GM19239 (cell line): ENCODE measurements at places on chromosomes 7 and 10.
A peak's percentile ranks its signal among the peaks of the same experiment; 100 is the strongest.

DNA sequence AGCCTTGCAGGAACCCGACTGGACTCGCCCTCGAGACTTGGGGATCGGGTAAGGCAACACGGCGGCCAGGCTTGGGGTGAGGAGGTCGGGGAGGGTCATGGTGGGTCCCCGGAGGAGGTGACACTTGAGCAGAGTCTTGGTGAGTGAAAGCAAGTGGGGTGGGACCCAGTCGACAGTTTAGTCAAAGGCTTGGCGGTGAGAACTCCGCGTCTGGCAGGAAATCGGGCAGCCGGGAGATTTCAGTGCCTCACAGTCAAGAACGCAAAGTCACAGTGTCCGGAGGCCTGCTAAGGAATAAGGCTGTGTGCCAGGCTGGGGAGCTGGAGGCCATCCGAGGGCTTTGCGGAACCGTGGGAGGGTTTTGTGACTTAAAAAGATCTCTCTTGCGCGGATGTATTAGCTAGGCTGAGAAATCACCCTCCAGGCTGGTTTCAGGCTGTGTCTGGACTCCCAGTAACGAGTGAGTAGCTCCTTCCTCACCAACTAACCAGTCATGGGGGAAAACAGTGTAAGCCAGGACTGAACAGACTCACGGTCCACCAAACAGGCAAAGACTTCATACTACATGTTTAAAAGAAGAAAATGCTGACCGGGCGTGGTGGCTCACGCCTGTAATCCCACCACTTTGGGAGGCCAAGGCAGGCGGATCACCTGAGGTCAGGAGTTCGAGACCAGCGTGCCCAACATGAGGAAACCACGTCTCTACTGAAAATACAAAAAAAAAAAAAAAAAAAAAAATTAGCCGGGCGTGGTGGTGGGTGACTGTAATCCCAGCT is 613 bp downstream of the AP5Z1 start:
- no peak for DNase-seq

DNA sequence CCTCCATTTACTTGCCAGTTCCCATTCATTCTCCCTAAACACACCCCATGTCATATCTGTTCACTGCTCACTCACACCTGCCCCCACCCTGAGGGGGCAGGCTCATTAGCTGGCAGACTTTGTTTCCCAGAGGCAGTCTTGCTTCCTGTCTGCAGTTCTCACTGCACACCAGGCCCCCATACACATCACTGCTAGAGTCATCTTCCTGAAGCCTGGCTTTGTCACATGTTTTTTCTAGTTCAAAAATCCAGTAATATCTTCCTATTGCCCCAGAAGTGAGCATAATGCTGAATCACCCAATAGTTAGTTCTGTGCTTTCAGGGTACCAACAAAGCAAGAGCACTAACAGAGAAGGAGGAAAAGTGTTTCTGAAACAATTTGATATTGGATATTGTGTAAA is 1.9 kb downstream of the LRRC72 start:
- DNase-seq = no peak

- DNase-seq = no peak
Observed at GRCh38 chr7:12674861-12675260, 12.6 kb upstream of the ARL4A start.

- DNase-seq = no peak
Observed at GRCh38 chr10:5458949-5459747, 40.2 kb downstream of the CALML5 start.

- peak; percentile 4 for DNase-seq
Observed at GRCh38 chr7:31633894-31634494, 53.0 kb upstream of the PPP1R17 start.

GRCh38 chr7:35988818-35989217 is 164.2 kb upstream of the EEPD1 start:
- DNase-seq = no peak

DNA sequence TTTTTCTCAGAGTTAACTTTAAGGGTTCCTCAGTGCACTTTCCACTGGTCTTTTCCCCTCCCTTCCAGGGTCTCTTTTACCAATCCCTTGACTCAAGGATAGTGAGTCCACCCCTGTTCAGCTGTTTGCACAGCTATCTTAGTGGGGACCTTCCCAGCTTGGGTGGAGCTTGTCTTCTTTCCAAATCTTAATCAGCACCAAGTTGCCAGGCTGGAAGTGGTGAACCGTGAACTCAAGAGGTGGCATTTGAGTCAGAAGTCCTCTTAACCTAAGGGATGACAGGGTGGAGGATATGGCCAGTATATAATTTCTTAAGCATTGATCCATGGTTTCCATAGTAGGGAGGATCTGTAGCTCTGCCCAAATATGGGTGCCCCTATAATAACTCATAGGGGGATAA is 25.0 kb downstream of the MAPK8 start:
- no peak for DNase-seq

DNA sequence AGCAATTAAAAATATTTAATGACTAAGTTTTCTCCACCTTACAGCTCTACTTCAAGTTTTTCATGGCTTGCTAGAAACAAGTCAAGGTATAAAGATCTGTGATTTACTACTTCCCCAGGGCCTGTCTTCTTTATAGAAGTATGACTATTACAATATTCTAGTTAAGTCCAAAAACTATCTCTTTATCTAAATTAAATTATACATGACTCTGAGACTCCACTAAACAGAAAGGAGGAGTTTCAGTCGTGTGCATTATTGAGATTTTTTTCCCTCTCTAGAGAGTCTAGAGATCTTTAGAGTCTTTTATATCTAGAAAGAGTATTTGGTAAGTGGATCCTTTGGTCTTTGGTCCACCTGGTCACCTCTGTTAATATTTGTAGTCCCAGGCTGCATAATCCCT is 100.7 kb downstream of the SEMA3E start:
- no peak for DNase-seq

- DNase-seq = no peak
Observed at GRCh38 chr10:78578929-78579328, 489.8 kb upstream of the ZMIZ1 start.

- no peak for DNase-seq
Observed at GRCh38 chr7:122219253-122219865, 75.3 kb upstream of the AASS start.

DNA sequence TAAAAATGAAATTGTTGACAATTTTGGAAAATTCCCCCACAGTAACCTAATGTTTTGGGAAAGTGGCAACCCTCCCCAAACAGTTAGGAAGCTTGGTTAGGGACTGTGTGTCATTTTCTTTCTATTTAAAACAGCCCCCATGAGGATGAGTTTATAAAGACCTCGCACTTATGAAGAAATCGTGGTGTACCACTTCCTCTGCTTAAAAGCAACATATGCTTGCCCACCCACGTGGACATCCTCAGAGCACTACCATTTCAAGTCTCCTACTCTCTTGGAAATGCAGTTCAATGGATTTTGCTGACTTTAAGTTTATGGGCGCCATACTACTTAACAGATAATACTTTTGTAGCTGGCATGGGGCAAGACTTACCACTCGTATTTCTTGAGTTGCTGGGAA is 223.8 kb downstream of the DYNC1I1 start:
- no peak for DNase-seq

- DNase-seq = peak; percentile 40
Observed at GRCh38 chr10:93267521-93267920, 193.8 kb downstream of the CYP26A1 start.

DNA sequence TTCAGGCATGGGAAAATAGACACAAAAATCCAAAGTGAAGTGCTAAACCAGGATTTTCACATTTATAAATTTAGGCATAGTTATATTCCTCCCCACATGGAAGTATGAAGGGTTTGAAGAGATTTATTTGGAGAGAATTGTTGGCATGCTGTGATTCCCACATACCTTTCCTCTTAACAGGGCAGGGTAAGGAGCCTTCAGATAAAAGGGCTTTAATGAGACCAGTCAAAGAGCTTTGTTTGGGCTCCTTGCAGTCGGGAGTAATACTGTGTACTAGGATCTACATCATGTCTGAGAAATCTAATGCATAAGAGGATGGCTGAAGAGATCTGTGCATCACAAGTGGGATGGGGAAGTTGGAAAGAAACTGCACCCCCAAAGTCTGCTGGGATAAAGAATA is 140.8 kb upstream of the PTN start:
- no peak for DNase-seq

DNA sequence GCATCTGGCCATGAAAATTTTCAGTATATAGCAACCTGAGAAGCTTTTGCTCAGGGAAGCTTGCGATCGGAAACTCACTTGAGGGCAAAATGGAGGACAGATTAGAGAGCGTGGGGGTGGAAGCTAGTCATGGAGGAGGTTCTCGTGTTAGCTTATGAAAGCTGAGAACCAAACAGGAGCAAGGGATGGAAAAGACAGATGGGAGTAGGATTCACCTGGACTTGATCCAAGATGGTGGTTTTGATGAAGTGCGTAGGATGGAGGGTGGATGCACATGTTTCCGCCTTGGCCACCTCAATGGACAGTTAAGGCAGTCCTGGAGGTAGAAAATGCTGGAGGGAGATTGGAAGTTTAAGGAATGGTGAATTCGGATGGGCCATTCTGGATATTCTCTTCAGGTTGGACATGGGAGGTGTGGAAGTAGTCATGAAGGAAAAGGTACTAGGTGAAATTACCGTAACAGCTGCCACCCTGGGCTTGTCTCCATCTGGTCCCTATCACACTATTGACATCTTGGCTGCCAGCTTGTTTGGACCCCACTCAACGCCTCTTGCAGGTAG is 6.3 kb upstream of the C10orf95 start:
- DNase-seq = no peak

DNA sequence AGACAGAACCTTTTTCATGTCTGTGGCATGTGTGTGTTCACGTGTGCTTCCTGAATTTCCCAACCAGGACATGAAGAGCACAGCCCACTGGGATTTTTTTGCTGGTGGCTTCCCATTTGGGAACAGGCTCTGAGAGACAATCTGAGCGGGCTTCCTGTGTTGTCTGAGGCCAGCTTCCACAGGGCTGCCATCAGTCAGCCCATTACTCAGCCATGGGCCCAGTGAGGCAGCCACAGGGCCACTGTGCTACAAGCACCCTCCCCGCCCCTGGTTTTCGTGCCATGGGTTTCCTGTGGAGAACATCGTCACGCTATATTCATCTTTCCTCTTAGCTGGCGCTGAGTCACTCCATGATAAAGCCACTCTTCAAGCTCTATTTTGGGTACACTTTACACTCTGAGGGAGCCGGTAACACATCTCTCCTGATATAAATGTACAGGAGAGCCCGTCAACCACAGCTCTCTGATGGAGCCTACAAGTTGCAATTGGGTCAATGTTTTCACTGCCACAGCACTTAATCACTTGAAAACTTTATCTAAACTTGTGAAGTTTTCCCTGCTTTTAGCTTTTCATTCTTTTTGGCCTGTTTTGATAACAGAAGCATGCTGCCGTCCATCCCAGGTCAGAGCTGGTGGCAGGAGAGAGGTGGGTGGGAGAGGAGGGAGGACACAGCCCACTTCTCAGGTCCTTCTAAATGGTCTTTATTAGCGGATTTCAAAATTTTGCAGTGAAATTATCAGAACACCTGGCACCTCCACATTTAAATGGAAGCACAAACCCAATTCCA is 96.9 kb downstream of the HIPK2 start:
- DNase-seq = no peak

DNA sequence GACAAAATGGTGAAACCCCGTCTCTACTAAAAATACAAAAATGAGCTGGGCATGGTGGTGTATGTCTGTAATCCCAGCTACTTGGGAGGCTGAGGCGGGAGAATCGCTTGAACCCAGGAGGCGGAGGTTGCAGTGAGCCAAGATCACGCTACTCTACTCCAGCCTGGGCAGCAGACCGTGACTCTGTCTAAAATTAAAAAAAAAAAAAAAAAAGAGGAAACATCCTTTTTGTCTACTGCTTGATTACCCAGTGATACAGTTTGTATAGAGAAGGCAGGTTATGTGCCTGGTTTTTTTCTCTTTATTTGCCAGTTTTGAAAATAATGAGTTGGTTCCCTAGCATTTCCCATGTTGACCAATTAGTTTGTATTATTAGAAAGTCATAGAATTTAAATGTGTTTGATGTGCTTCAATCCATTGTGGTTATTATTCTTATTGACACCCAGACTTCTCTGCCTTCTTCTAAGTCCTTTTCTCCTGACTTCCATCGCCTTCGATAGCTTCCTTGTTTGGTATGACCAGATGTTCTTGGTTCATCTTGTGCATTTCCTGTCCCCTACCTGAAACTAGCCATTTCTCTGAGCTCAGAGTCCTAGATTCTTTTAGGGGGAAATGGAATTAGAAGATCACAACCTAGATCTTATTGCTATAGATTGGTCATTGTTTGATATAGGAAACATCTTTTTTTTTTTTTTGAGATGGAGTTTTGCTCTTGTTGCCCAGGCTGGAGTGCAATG is 43.2 kb downstream of the VKORC1L1 start:
- DNase-seq = no peak

GRCh38 chr10:86370006-86370585 is 3.5 kb upstream of the GRID1 start:
- DNase-seq = no peak

GRCh38 chr10:74012480-74012879 is 14.6 kb downstream of the VCL start:
- no peak for DNase-seq

DNA sequence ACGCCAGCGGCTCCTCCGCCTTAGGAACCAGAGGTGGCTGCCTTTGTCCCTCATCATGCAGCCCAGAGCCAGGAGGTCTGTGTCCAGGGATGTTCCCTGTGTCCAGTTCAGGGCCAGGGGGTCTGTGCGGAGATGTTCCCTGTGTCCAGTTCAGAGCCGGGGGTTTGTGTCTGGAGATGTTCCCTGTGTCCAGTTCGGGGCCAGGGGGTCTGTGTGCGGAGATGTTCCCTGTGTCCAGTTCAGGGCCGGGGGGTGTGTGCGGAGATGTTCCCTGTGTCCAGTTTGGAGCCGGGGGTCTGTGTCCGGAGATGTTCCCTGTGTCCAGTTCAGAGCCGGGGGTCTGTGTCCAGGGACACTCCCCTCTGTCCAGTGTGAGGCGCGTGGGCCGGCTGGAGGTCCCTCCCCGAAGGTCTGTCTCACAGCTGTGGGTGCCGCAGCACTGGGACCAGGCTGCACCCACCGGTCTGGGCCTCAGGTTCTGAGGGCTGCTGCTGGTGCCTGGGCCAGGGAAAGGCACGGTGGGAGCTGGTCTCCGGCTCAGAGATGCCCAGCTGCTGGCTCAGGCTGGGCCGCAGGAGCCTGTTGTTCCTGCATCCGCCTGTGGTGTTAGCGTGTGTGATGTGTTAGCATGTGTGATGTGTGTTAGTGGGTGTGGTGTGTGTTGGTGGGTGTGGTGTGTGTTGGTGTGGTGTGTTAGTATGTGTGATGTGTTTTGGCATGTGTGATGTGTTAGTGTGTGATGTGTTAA is 67.9 kb upstream of the CFAP46 start:
- DNase-seq = no peak

- no peak for DNase-seq
Observed at GRCh38 chr7:18941207-18941606, 176.2 kb downstream of the TWIST1 start.

DNA sequence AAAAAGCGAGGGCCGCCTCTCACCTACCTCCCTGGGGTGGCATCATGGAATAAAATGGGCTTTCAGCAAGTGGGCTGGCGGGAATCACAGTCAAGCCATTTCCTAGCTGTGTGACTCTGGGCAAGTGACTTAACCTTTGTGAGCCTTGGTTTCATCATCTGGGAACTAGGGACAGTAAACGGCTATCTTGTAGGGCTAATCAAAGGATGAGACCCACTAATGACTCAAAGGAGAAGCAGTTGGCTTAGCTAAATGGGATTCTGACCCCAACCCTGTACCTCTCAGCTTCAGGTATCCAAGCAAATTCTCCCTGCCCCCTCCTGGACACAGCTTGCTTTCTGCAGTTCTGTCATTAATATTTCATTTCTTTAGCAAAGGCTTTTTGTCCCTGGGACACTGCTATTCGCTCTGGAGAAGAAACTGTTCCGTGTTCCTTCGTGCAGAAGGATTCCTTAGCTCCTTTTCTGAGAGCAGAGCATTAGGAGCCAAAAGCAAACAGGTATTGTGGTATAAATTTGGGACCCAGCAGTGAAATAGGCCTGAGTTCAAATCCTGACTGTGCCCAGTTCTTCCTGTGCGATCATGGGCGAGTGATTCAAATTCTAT is 25.9 kb downstream of the TRIM8 start:
- no peak for DNase-seq
